ENCODE measurements at places on chromosomes 12 and 14.

- DNase-seq, result no peak
Measured at GRCh38 chr12:90978117-90978770, 23.3 kb upstream of the CCER1 start.

- DNase-seq, result no peak
Measured at GRCh38 chr12:62865065-62865464, 69.9 kb downstream of the PPM1H start.

GRCh38 chr14:91509083-91509877 is 830 bp downstream of the PPP4R3A start:
- no peak for DNase-seq

DNA sequence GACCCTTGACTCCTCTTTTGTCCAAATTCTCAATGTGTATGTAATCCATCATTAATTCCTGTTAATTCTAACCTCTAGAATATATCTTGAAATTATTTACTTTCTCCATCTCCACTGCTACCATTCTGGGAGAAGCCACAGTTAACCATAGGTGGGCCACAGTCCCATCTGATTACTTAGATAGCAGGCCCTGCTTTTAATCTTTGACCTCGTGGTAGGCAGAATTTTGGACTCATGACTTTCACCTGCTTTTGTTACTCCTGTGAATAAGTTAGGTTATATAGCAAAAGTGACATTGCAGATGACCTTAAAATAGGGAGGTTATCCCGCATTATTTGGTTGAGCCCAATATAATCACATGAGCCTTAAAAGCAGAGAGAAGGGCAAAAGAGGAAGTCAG is 264.2 kb downstream of the GPHN start:
- DNase-seq, result no peak

DNA sequence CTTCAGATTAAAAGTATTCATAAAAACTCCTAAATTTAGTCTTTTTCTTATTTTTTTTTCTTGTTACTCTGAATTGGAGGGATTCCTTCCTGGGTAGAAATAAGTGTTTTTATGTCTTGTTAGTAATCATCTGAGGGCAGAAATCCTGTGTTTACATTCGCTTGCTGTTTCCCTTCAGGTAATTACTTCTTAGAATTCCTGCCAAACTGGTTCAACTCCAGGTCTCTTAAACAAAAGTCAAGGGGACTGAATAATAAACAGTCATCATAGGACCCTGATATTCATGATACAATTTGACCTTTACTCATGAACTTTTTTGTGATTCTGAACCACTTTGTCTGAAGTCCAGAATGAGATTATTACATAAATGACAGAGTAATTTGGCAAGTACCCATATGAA is 843.9 kb downstream of the FLRT2 start:
- DNase-seq, result no peak

DNA sequence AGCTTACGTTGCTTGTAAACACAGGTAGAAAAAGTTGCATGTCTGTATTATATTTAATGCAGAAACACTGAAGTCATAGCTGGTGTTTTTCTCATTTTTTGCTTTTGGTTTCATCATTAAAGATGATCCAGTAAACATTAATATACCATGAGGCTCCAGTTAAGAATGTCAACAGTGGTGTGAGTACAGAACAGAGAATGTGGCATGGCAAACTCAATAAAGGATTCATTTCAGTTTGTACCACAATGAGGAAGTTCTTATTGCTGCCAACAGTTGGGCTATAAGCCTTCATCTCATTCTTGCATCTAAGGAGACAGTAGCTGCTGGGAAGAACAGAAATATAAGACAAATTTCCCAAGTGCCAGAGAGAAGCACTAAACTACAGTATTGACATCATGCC is 72.1 kb upstream of the ST8SIA1 start:
- no peak for DNase-seq

GRCh38 chr14:21219561-21220111 is 49.6 kb downstream of the HNRNPC start:
- DNase-seq, result no peak

DNA sequence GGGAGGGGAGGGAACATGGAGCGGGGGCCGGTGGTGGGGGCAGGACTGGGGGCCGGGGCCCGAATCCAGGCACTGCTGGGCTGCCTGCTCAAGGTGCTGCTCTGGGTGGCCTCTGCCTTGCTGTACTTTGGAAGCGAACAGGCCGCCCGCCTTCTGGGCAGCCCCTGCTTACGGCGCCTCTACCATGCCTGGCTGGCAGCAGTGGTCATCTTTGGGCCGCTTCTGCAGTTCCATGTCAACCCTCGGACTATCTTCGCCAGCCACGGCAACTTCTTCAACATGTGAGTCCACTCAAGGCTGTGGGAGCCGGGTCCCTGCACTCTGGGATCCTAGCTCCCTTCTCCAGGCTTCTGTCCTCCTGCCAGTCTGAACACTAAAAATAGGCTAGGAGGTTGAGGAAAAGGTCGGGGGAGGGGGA is 1.1 kb downstream of the FITM1 start:
- no peak for DNase-seq

GRCh38 chr12:109818253-109818652 is 14.9 kb downstream of the TRPV4 start:
- no peak for DNase-seq

All from cortex of kidney (tissue), 1 donor.